Large intestine (tissue), 12 donors: ENCODE measurements at places on chromosomes 5 and 9.

- no peak for DNase-seq
Observed at GRCh38 chr9:121783521-121784507, 132.4 kb downstream of the DAB2IP start.

GRCh38 chr9:32403567-32404260 is 19.3 kb downstream of the ACO1 start:
- DNase-seq: peak; percentile 53

DNA sequence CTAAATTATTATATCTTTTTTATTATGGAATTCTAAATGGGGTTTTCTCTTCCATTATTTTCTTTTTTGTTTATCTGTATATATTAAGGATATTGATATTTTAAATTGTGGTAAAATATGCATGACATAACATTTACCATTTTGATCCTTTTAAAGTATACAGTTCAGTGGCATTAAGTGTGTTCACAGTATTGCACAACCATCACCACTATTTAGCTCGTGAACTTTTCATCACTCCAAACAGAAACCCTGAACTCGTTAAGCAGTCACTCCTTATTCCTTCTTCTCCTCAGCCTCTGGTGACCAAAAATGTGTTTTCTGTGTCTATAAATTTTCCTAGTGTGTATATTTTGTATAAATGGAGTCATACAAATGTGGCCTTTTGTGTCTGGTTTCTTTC is 188.2 kb downstream of the CCDC171 start:
- no peak for DNase-seq

GRCh38 chr9:18595597-18595996 is 121.6 kb downstream of the ADAMTSL1 start:
- no peak for DNase-seq

DNA sequence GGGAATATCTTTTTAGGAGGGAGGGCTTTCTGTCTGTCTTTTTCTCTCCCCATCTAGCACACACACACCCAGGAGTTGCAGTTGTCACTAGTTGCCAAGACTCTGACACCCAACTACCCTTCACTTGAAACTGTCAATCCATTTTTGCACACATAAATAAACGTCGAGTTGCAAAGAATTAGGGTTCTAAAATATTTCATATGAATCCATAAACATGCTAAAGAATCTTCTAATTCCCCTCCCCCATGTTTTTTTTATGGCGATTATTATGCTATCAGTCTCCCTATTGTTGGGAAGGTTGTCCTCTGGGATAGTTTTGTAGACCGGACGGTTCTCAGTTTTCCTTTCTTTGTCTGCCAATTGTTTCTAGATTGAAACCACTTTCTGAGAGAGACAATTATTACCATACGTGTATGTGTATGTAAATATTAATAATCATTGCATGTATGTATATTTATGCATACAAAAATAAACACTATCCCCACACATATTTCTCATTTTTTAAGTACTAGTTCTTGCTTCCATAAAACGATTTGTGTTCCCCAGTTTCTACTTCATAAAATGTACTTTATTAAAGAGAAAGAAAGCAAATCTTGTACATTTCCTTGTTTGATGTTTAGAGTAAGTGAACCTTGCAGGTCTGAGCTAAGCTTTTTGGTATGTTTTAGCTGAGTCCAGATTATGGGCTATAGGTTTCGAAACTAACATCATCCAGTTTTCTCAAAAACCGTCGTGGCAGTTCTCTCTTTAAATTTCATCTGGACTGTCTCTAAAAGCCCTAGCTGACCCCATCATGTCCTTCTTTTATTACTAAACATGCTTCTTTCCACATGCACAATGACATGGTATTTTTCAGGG is 165.0 kb upstream of the MPDZ start:
- DNase-seq: no peak

- DNase-seq: no peak
Observed at GRCh38 chr5:58545912-58546311, 37.0 kb upstream of the RAB3C start.
